NCI-H748 treated with DMSO at 0.1 percent for 48 hours (cell line): ENCODE measurements at places on chromosomes 7 and 10.
A peak's percentile ranks its signal among the peaks of the same experiment; 100 is the strongest.

DNA sequence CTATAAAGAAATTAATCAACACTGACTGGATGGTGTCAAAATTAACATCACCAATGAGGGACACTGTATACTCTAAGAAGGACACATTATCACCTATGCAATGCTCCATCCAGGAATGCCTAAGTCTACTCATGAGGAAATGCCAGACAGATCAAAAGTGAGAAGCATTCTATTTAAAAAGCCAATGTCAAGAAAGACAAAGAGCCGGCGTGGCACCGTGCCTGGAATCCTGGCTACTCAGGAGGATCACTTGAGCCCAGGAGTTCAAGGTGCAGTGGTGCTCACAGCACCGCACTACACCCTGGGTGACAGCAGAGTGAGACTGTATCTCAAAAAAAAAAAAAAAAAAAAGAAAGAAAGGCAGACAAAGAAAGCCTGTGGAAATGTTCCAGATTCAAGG lies 45.5 kb upstream of the ANAPC16 start:
- DNase-seq, result no peak

DNA sequence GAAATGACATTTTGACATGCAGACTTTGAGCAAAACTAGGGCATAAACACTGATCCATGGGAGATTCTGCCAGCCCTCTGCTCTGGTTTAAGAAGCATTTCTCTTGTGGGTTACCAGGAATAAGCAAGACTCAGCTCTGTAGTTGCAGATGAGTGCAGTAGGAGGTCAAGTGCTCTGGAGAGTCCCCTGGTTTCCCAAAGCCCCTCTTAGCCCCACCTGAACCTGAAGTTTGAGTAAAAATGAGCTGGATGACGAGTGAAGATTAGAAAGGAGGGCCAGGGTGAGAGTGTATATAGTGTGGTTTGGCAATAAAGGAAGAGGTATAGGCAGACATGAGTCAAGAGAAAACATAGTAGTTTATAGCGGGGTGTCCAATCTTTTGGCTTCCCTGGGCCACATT lies 220.3 kb downstream of the ARL4A start:
- DNase-seq, result no peak

GRCh38 chr10:15585303-15585715 lies 134.4 kb downstream of the ITGA8 start:
- peak; percentile 6 for DNase-seq

- DNase-seq, result no peak
Measured at GRCh38 chr7:47833211-47833610, 115.1 kb downstream of the PKD1L1 start.

DNA sequence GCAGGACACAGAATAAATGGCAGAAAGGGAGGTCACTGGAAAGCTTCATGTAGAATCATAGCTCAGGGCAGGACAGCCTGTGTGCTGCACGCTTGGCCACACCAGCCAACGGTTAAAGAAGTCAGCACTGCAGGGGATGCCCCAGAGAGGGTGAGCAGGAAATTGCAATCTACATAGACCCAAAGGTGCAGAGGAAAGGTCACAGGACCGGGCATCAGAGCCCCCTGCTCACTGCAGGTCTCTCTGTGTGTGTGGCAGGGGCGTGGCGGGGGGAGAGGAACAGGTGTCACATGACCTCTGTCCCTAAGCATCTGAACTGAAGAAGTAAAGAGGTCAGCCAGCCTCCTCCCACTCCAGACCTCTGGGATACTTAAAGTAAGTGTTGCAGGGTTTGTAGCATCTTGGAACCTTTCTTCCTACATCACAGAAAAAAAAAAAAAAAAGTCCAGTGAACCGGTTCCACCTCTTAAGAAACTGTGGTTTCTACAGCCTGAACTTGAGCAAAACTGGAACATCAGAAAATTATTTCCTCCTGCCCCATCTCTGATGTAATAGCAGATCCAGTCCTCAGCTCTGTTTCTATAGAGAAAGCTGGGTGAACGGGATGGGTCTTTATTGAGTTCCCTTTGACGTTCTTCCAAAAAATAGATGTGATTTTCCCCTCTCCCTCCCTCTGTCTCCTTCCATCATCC lies 64.3 kb downstream of the RGS10 start:
- DNase-seq, result no peak

DNA sequence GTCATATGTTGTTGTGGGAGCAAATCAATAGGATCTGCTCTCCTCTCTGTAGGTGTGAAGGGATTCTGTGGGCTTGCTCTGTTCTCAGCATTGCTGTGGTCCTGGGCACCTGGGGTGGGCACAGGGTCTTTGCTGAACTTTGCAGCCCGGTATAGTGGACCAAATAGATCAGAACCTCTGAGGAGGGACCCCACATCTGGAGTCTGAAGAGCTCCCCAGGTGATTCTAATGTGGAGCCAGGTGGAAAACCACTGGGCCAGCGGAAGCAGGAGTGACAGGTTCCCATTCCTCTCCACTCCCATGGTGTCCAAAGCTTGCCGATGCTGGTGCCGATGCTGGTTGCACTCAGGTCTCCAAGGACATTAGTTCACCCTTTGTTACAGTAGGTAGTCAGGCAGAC lies 257.2 kb downstream of the GLRX3 start:
- DNase-seq, result no peak

DNA sequence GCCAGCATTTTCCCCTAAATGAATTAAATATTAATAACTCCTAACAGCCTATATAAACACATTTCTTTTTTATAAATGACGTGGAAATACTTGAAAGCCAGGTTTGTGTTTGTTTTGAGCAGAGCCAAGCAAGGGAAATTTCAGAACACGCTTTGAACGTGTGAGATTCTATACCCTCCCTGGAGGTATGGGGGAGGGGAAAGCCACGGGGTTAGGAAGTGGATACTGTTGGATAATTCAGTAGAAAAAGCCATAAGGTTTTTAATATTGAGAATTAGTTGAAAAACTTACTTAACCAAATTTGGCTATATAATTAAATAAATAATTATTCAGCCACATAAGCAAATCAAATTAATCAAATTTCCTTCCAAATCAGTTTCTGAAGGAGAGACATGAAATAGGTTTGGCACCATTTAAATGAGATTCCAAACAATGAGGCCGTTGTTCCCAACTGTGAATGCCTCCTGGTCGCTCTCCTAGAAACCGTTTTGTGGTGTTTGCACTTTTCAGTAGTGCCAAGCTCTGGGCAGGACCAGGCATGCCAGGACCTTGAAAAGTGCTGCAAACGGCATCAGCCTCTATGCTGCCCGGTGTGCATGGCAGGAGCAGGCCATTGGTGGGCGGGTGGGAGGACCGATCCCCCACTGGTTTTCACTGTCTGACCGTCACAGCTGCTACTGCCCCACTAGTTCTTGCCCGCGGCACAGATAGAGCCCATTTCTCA lies 88.1 kb downstream of the SEPTIN14 start:
- DNase-seq, result peak; percentile 90

GRCh38 chr7:159149488-159149887 lies 4.8 kb upstream of the VIPR2 start:
- DNase-seq, result no peak

DNA sequence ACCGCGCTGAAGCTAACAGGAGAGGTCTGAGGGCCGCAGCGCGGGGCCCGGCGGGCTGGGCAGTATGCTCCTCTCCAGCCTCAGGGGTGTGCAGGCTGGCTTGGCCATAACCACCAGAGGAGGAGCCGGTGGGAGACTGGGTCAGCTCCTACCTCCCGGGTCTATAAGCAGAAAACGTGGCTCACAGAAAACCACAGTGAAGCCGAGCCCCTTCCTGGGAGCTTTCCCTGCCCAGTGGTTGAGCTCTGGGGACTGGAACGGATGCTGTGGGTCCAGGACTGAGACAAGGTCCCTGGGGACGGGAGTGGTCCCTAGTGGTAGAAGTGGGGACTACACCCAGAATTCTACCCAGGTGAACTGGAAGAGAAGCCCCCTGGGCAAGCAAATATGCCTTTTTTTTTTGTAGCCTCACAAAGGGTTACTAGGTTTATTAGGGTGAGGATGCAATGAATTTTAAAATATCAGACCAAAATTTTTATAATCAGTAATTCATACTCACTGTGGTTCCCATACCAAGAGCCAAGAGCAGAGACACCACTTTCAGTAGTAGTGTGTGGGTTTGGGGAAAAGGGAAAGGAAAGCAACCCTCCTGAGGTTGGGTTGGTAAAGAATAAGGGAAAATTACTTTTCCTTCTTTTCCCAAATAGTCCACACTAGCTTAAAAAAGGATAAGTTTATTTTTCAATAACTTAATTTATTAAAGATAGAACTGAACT lies 67.9 kb upstream of the PRKCQ start:
- DNase-seq, result no peak

GRCh38 chr10:102416283-102416682 lies 2.3 kb downstream of the PSD start:
- no peak for DNase-seq

DNA sequence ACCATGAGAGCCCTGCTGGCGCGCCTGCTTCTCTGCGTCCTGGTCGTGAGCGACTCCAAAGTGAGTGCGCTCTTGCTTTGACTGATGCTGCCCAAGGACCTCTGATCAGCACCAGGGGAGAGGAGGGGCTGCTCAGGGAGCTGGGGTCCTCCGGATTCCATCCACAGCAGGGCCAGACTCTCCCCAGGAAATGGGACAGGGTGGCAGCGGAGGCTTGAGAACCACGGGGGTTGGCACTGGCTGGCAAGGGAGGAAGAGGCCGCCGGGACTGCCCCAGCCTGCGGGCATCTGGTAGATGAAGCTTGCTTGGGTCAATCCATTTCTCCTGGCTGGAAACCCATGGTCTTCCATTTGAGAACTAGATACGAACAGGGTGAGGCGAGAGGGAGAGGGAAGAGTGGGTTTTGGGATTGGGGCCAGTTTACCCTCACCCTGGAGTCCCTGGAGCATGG lies 647 bp downstream of the PLAU start:
- no peak for DNase-seq

- no peak for DNase-seq
Measured at GRCh38 chr10:123327450-123327849, 173.2 kb downstream of the BUB3 start.

- DNase-seq, result no peak
Measured at GRCh38 chr10:7787150-7787856, 490 bp downstream of the KIN start.

- DNase-seq, result peak; percentile 85
Measured at GRCh38 chr7:120842121-120842621, 15.8 kb downstream of the TSPAN12 start.

DNA sequence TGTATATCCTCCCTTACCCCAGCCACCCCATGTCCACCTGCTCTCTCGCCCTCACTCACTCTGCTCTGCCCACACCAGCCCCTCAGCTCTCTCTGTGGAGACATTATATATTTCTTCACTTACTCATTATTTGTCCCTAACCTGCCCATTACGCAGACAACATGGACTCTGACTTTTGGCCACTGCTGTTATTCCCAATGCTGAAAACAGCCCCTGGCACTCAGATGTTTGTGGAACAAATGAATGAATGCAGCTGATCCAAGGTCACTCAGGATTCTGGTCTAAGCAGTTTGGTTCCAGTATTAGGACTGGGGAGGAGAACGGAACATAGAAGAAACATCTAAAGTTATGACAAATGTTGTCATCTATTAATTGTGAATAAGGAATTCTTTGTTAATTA lies 26.7 kb downstream of the GNA12 start:
- DNase-seq, result no peak

- peak; percentile 3 for DNase-seq
Measured at GRCh38 chr10:114635797-114636550, 22.1 kb downstream of the ABLIM1 start.

- no peak for DNase-seq
Measured at GRCh38 chr7:25308246-25308645, 80.0 kb upstream of the NPVF start.

- DNase-seq, result no peak
Measured at GRCh38 chr7:139246905-139247304, 15.9 kb downstream of the UBN2 start.

DNA sequence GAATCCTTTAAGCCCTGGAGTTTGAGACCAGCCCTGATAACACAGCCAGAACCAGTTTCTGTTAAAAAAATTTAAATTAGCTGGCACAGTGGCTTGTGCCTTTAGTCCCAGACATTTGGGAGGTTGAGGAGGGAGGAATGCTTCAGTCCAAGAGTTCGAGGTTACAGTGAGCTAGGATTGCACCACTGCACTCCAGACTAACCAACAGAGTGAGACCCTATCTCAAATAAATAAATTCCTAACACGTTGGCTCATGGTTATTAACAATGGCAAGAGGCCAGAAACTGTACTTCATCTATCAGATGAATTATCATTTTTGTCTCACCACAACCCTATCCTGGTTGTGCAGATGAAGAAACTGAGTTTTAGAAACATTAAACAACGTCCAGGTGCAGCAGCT lies 2.1 kb upstream of the PPIA start:
- no peak for DNase-seq

- no peak for DNase-seq
Measured at GRCh38 chr7:37669818-37670217, 13.7 kb upstream of the GPR141 start.

GRCh38 chr7:24701261-24702235 lies 55.7 kb downstream of the GSDME start:
- DNase-seq, result no peak

DNA sequence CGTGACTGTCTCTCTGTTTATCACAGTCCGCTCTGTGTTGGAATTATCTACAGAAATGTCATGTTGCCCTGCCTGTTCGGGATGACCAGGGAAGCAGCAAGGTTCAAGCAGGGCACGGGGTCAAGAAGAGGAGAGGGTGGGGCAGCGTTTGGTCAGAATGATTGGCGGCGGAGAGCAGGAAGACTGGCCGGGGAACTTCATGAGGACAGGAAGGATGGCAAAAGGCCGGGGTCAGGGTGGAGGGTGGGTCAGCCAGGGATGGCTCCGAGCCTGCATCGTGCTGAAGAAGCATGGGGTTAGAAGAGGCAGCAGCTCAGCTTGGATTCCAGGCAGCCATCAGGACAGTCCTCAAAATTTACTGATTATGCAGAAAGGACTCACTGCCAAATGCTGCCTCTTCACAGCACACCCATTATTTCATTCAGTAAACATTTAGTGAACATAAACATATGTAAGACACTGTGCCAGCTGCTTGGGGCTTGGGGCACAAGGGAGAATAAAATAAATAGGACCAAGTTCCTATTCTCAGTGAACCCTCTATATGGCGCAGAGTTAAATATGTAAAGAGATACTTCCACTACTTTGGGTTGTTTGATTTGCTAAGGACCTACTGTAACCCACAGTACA lies 42.8 kb downstream of the WNT2 start:
- no peak for DNase-seq

DNA sequence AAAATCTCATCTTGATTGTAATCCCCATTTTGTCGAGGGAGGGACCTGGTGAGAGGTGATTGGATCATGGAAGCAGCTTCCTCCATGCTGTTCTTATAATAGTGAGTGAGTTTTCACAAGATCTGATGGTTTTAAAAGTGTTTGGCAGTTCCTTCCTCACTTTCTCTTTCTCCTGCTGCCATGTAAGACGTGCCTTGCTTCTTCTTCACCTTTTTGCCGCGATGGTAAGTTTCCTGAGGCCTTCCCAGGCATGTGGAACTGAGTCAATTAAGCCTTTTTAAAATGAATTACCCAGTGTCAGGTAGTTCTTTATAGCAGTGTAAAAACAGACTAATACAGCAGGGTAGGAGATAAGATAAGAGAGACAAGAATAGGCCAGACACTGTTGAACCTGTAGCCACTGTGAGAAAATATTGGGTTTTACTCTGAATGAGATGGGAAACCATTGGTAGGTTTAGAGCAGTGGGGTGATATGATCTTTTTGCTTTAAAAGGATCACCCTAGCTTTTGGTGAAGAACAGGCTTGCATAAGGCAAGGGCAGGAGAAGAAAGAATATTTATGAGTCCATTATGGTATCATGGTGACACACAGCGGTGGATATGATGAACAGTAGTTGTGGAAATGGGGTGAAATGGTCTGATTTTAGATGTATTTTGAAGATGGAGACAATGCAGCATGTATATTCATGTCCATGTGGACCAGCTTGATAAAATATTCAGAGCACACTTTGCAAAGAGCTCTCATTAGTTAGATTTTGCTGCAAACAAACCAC lies 11.5 kb downstream of the OR6B1 start:
- no peak for DNase-seq
